Peyer's patch (tissue), 4 donors: ENCODE measurements at places on chromosomes 2 and 18. TPM values are rescaled to one million over a fixed set of nuclear protein-coding genes. Genes with fewer than 3 reads are reported as not detected.

DNA sequence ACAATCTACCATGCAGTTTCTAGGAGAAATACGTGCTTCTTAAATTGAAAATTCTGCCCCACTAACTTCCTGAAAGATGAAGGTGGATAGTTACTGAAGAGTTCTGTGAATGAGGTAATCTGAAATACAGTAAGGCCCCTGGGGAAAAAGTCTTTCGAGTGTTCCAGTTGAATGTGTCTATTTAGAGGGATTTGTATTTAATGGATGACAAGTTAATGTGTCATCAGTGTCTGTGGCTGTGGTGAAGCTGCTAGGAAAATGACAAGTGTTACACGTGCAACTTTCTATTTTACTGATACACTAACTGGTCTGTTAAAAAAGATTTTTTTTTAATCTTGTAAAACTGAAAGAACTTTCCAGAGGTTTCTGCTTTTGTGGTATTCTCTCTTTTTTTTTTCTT lies 384.6 kb downstream of the STK39 start:
- no peak for DNase-seq

DNA sequence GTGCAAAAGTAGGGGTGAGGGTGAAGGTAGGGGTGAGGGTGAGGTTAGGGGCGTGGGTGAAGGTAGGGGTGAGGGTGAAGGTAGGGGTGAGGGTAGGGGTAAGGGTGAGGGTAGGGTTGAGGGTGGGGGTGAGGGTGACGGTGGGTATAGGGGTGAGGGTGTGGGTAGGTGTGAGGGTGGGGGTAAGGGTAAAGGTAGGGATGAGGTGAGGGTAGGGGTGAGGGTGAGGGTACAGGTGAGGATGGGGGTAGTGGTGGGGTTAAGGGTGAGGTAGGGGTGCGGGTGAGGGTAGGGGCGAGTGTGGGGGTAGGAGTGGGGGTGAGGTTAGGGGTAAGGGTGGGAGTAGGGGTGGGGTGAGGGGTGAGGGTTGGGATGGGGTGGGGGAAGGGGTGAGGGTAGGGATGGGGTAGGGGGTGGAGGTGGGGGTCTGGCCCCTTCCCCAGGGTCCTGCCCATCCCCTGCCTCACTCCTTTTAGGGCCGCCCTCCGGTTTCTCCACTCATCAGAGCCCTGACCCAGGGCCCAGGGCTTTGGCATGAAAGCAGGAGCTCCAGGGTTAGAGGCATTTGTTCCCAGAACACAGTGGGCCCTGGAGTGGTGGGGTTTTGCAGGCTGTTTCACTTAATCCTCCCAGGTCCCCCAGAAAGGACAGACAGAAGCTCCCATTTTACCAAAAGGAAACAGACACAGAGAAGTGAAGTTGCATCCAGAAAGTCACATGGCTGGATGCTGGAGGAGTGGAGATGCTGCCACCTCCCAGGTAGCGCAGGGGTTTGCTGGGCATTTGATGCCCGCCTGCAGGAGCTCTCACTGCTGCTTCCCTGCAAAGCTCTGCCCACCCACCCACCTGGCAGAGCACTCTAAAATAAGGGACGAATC lies 26.9 kb downstream of the SNORC start:
- no peak for DNase-seq

GRCh38 chr2:144146876-144147275 lies 373.0 kb downstream of the ZEB2 start:
- no peak for DNase-seq

Gene LBX2
- total RNA-seq = 2.8 TPM

Gene WNT10A
- not detected for total RNA-seq

Gene NEDD4L
- 312 TPM for total RNA-seq
